ENCODE measurements at places on chromosomes 11 and 22.

- DNase-seq, result no peak
These were observed 14.2 kb downstream of the SCYL1 start for GRCh38 chr11:65538915-65539743.

DNA sequence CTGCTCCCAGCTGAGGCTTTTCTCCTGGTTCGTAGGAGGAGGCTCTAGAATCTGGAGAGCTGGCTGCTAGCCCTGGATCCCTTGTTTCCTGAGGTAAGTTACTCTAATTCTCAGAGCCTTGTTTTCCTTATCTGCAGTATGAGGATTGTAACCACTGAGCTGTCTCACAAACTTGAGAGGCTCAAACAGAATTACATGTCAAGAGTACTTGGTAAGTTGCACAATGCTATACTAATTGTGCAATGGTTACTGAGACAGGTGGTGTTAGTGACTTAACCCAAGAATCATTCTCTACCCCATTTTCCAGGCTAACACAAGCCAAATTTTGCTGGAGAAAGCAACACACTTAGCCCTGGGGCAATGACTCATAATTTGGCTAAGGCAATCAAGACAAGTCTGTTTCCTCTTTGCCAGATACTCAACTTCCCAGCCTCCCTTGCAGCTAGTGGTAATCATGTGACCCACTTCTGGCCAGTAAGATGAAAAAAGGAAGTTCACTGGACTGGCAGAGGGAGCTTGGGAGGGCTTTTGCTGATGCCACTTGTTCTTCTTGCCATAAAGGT is 348.0 kb downstream of the TENM4 start:
- DNase-seq, result no peak

GRCh38 chr11:58616594-58616993 is 5.9 kb upstream of the CNTF start:
- DNase-seq, result no peak

DNA sequence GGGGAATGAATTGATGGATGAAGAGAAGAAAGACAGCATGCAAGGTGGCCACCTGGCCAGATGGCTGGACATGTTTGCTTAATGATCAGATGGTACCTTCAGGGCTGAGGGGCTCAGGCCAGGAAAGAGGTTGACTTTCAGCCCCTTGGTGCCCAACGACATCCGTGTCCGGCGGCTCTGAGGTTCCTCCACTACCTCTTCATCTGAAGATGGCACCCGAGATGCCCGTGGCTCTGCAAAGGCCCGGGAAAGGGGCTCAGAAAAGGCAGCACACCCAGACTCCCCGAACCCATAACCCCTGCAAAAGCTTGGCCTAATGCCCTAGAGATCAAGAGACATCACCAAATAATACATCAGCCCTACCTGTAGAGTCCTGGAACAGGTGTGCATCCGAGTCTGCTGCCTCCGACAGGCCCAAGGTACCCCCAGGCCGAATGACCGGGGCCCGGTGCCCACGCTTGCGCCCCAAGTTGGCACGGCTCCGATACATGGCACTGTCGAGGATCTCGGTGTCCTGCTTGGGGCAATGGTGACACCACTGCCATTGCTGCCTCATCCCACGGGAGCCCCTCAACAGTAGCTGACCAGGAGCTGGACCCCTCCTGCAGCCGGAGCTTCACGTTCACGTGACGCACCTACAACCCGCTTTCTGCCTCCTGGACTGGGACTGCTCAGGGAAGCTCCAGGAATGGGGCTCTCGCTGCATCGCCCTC is 22.9 kb downstream of the TNKS1BP1 start:
- DNase-seq, result no peak

DNA sequence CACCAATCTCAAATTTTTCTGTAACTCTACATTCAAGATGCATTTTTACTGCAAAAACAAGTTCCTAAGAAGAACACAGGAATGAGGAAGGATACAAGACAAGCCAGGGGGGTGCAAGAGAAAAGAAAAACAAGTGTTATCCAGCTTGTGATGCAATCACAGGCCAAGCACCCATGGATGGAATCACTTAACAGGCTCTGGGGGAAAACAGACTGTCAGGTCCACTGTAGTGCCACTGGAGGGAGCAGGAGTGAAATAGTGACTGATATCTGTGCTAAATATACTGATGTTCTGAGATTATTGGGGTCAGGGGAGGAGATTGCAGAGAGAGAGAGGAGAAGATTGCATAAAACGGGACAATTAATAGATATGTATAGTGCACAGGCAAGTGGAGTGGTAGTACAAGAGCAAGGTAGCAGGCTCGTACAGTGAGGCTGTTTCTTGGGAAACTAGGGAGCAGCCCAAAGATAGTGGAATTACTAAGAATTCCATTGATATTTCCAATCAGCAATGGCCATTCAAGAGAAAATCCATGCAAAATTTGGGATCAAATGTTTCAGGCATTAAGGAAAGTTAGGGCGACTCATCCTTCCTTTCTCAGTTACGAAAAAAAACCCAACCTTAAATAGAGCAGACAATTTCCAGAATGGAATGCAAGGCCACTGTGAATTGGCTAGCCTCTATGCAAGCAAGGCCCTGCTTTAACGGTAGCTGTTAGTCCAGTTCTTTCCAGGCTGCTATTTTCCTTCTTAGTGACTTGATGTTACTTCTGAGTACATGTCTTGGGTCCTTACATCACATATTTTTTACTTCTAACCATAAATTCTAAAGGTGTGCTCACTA is 52.2 kb upstream of the CEP126 start:
- no peak for DNase-seq

- no peak for DNase-seq
These were observed 12.2 kb upstream of the CCDC89 start for GRCh38 chr11:85698195-85698594.

DNA sequence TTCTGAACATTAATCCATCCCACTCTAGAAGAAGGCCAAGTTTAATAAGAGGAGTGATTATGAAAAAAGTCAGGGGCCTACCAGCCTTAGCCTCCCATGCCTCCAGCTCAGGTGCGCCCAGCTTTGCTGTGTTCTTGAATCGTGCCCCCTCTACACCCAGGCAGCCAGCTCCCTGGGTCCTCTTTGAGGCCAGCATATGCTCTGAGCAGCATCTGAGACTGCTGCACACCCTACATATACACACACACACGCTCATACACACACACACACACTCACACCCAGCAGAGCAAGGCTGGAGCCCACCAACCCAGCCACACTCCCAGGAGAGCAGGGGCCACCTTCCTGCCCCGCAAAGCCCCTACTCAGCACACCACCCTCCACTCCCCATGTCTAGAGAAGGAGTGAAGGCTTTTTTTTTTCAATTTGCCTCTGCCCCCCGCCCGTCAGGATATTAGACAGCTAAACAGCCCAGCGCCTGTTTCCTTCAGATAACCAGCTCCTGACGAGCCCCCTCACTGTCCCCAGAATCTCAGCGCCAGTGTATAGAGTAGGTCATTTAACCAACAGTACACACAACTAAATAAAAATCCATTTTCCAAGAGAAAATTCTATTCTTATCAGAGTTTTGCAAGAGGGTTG is 121.6 kb downstream of the BUD13 start:
- no peak for DNase-seq

- DNase-seq, result no peak
These were observed 13.8 kb downstream of the LTO1 start for GRCh38 chr11:69661413-69661715.

- DNase-seq, result no peak
These were observed 7.6 kb downstream of the NECTIN1 start for GRCh38 chr11:119721129-119722120.

- DNase-seq, result no peak
These were observed 49.9 kb downstream of the ARFGAP3 start for GRCh38 chr22:42807185-42807584.

DNA sequence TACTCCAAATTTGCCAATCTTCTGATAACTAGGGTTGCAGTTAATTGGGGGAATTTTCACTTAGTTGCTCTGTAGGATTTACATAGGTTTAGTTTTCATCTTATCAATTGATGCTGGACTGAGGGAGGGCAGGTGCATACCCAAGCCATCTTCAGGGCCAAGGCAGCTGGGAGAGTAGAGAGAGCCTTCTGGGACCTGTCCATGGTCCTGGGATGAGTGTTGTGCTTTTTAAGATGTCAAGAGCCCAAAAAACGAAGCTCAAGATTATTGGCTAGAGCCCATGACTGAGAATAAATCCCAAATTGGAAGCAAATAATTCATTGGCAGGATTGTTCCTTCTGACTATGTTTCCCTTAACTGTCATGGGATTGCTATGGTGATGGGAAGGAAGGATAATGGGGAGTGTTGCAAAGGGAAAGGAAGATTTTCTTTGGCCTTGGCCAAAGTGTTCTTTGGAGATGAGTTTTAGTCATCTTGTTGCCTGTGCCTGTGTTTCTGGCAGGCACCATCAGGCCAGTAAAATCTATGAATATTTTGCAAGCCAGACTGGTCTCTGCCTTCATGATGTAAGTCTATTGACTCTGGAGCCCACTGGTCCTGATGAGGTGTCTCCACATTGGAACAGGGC is 4.5 kb downstream of the SLC22A6 start:
- no peak for DNase-seq

DNA sequence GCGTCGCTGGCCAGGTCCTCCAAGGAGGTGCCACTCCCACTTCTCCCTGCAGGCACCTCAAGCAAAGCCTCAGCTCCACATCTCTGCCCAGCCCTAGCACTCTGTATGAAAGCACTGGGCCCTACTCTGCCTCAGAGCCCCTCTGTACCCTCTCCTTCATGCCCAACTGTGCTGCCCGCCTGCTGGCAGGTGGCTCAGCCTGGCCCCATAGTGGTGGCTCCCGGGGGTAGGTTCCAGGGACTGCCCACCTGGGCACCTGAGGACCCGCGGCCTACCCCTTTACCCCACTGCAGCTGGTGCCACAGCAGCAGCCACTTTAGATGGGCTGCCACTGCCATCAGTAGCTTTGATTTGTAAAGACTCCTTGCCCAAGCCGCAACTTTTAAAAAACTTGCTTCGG is 1672.8 kb downstream of the LRRC4C start:
- no peak for DNase-seq

GRCh38 chr11:6505577-6506240 is 8.6 kb downstream of the DNHD1 start:
- no peak for DNase-seq

GRCh38 chr11:75204685-75205563 is 35.6 kb upstream of the TPBGL start:
- DNase-seq, result peak; percentile 73

GRCh38 chr11:113956986-113957385 is 17.9 kb upstream of the HTR3A start:
- no peak for DNase-seq

- no peak for DNase-seq
These were observed 27.6 kb downstream of the PLA2G6 start for GRCh38 chr22:38153821-38154562.

- DNase-seq, result peak; percentile 74
These were observed 19.6 kb upstream of the CCDC134 start for GRCh38 chr22:41780746-41781505.
